ENCODE measurements at places on chromosomes 5 and 9. TPM values are rescaled to one million over a fixed set of nuclear protein-coding genes. Genes with fewer than 3 reads are reported as not detected.
A peak's percentile ranks its signal among the peaks of the same experiment; 100 is the strongest.

Gene GAS1
- total RNA-seq = 21.9 TPM

- H3K36me3 ChIP-seq = peaks cover 49% of the 10 kb centered on the region
- peak overlapping the region; percentile 97 for H3K27ac ChIP-seq
- no peak for DNase-seq
- no peak overlapping the region for H3K4me3 ChIP-seq
Measured at GRCh38 chr5:72308853-72309191, 11.2 kb downstream of the MRPS27 start.

DNA sequence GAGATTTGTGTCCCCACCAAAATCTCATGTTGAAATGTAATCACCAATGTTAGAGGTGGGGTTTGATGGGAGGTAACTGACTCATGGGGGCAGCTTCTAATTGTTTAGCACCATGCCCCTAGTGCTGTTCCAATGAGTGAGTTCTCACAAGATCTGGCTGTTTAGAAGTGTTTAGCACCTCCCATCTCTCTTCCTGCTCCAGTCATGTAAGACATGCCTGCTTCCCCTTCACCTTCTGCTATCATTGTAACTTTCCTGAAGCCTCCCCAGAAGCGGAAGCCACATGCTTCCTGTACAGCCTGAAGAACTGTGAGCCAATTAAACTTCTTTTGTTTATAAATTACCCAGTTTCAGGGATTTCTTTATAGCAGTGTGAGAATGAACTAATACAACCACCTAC is 170.5 kb downstream of the NDUFS4 start:
- no peaks in the 10 kb centered on the region for H3K36me3 ChIP-seq
- no peaks in the 10 kb centered on the region for H3K4me1 ChIP-seq
- H3K27me3 ChIP-seq = no peaks in the 10 kb centered on the region
- DNase-seq = no peak

- no peaks in the 10 kb centered on the region for H3K36me3 ChIP-seq
- H3K4me3 ChIP-seq = no peak overlapping the region
- no peaks in the 10 kb centered on the region for H3K4me1 ChIP-seq
- no peaks in the 10 kb centered on the region for H3K27me3 ChIP-seq
- DNase-seq = no peak
Measured at GRCh38 chr5:2257326-2258244, 374.9 kb upstream of the IRX4 start.

DNA sequence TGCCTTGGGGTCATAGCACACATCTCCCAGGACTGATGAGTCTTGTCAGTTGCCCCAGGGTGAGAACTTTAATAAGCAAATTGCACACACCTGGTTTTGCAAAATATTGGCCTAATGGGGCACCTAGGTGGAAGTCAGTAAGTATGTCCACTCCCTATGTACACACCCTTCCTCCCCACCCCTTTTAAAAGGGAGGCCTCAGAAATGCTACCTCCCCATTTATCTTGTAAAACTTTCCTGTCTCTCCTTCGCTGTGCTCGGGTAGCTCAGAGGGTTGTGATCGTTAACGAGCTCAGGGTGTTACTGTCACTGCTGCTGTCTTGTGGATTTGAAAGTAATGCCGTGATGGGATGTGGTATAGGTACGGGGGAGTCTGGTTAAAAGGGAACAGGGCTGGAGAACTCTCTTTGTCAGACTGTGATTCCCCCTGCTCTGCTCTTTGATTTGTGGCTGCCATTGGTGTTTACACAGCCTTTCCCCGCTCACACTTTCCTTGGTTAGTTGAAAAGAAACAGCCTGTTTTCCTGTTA is 26.2 kb downstream of the ZNF462 start:
- DNase-seq = no peak
- no peaks in the 10 kb centered on the region for H3K27me3 ChIP-seq
- no peak overlapping the region for H3K4me3 ChIP-seq
- peak overlapping the region; percentile 64 for H3K27ac ChIP-seq
- no peaks in the 10 kb centered on the region for H3K36me3 ChIP-seq
- H3K4me1 ChIP-seq = no peaks in the 10 kb centered on the region
